Urothelium cell line (cell line): ENCODE measurements at places on chromosomes 1 and 21.

- peak; percentile 94 for DNase-seq
These were observed at the start of gene CAMSAP2 for GRCh38 chr1:200738327-200738948. CAMSAP2 (plus strand) TSS chr1:200738893; CDS start chr1:200739828, 935 bp downstream.

- DNase-seq: no peak
These were observed 87.6 kb downstream of the CNIH3 start for GRCh38 chr1:224703702-224704101.

GRCh38 chr1:231487910-231488309, 40.6 kb upstream of the TSNAX start:
- no peak for DNase-seq

DNA sequence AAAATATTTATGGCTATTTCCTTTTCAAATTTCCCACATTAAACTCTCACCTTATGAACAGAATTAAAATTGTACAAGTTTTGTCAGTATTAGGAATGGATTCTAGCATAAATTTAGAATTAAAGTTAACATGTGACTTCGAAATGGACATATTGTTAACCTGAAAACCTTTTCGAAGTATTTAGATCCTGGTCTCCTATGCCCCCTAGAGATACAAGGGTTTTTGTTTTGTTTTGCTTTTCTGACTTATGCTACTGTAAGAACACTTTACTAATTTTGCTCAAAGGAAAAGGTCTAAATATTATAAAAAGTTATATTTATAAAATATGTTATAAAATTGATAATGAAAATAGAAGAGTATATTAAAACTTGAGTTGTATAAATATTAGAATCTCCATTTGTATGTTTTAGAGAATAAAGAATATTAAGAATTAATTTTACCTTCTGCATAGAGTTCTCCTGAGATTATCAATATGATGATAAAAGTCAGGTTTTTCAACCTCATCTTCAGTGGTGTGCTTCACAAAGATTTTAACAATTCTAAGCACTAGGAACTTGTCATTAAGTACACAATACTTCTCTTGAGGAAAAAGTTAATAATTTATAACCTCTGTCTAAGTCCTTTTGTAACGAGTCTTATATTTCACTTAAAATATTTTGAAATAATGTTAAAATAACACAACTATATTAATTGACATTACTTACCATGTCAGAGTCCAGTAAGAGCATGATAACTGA, at the start of gene F13B:
TSS of gene F13B (minus strand) at position 542 of the 738 bp plus-strand sequence. CDS start at position 505, 37 bp downstream.
- no peak for DNase-seq
